COLO829 (cell line): ENCODE measurements at places on chromosomes 11 and 22.

- DNase-seq, result no peak
These were observed 1.3 kb downstream of the STARD10 start for GRCh38 chr11:72792437-72793021.

- DNase-seq, result no peak
These were observed 160.2 kb upstream of the LARGE1 start for GRCh38 chr22:34080433-34080832.

DNA sequence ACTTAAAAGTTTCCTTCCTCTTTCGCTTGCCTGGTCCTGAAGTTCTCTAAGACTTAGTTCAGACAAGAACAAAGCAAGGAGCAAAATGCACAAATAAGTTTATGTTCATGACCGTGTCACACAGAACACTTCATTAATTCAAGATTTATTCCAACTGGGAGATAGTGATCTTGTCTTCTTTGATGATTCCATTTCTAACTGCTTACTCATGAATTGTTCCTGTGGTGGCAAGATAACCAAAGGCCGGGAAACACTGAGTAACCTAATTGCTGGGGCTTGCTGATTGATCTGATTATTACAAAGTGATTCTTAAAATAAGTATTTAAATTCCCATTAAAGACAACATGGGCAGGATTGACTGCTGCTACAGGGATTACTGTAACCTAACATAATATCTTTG is 1462.9 kb upstream of the RAG2 start:
- peak; percentile 11 for DNase-seq

DNA sequence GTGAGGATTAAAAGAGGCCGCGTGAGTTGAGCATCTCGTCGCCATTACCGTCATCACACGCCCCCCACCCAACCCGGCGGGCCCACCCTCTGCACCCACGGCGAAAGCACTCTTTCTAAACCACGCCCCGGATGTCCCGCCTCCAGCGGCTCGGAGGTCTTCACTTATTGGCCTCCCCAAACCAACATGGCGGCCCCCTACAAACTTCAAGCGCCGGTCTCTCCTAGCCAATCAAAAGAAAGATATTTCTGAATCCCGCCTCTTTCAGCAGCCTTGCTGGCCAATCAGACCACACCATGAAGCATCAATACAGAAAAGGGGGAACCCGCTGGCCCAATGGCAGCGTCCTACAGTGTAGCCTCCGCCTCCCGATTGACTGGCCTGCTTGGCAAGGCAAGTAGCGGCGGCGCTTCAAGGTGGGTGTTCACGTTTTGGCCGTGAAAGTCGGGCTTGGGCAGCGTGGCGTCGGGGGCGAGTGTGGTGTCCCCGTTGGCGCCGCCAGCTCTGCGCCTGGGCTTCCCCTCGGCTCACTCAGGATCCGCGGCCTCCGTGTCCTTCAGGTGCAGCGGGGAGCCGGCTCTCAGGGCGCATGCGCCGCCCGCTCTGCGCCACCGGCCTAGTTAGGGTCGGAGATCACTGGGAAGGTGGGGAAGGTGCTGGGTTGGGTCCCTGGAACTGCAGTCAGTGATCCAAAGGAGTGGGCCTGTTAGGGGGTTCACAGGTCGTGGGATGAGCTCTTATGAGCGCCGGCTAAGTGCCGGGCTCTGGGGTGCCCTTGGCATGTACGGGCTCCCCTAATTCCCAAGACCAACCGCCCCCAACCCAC is at the start of gene NDUFS8:
TSS of gene NDUFS8 (plus strand) at position 364 of the 826 bp plus-strand sequence. CDS start 1,471 bp downstream, outside the sequence.
- DNase-seq, result peak; percentile 99

DNA sequence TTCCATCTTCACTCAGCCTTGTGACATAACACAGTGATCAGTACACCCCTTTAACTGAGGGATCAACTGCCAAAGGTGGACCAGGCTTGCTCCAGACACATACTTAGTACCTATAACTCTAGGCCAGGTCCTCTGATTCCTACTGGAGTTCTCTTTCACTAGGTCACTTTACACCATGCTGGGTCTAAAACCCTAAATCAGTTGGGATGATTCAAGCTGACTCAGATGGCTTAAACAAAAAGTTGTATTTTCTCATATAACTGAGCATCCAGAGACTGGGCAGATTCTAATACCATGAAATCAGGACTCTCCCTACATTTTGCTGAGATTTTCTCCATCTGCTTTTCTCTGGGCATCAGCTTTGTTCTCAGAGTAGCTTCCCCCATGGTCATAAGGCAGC is 26.0 kb upstream of the FLI1 start:
- no peak for DNase-seq

DNA sequence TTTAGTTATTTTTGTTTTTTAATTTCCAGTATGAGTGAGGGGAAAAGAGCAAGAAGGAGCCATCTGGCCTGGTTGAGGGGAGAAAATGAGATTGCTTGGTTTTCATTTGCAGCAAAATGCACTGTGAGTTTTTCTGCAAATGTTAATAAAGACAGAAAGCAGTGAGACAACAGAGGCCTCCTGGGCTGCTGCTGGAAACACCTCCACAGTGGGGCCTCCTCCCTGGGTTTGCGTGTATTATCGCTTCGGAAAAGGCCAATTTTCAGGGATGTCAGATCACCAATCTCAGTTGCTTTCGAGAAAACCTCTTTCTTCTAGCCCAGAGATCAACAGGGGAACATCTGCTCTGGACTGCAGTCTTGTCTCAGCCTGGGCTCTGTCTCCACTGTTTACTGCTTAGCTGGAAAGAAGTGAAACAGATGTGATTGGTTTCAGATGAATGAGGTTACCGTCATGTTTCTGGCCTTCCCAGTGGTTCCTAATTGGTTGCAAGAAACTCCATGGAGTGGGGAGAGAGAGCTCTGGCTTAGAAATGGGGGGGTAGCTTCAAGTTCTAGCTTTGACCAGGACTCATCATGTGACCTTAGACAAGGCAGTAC is 17.3 kb downstream of the TSPAN18 start:
- no peak for DNase-seq

DNA sequence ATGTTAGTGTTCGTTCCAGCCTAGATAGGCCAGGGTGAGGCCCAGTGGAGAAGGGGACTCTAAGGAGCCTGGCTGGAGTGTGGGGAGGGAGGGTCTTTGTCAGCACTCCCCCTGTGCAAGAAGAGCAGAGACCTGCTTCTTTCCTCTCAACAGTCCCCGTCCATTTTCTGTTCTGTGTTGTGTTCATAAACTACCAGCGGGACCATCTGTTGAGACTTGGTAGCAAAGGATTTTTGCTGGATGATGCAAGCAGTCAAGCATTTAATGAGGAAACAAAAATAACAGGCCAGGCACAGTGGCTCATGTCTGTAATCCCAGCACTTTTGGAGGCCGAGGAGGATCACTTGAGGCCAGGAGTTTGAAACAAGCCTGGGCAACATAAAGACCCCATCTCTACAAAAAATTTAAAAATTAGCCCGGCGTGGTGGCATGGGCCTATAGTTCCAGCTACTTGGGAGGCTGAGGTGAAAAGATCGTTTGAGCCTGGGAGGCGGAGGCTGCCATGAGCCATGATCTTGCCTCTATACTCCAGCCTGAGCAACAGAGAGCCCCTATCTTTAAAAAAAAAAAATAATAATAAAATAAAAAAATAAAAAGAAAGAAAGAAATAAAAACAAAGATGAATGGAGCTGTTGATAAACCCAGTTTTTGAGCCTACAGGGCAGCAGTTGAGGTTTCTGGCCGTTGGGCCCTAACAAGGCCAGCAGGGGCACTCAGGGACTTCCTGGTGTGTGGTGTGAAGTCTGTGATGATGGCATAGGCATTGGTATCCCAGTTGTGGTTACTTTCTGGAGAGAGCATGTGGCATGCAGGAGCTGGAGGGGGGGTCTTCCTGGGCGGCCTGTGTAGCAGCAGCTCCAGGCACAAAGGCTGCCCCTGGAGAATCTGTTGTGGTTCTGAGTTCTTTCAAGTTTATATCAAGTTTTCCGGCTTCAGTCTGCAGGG is 1.7 kb upstream of the TXNRD2 start:
- DNase-seq, result peak; percentile 41

DNA sequence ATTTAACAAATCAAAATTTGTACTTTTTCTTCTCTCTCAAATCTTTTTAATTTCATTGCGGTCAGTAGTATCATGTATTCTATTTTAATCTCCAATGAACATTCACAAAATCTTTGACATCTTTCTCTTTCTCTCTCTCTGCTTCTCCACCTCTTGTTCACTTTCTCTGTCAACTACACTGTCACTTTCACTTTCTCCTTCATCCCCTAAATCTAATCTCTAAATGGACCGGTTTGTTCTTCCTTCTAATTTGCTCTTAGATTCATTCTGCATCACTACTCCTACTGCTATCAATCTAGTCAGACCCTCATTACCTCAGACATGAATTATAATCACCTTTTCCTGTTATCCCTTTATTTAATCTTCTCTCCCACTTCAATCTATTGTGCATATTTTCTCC is 18.6 kb downstream of the CCDC73 start:
- no peak for DNase-seq

GRCh38 chr11:104713401-104713800 is 184.9 kb downstream of the CASP12 start:
- no peak for DNase-seq

DNA sequence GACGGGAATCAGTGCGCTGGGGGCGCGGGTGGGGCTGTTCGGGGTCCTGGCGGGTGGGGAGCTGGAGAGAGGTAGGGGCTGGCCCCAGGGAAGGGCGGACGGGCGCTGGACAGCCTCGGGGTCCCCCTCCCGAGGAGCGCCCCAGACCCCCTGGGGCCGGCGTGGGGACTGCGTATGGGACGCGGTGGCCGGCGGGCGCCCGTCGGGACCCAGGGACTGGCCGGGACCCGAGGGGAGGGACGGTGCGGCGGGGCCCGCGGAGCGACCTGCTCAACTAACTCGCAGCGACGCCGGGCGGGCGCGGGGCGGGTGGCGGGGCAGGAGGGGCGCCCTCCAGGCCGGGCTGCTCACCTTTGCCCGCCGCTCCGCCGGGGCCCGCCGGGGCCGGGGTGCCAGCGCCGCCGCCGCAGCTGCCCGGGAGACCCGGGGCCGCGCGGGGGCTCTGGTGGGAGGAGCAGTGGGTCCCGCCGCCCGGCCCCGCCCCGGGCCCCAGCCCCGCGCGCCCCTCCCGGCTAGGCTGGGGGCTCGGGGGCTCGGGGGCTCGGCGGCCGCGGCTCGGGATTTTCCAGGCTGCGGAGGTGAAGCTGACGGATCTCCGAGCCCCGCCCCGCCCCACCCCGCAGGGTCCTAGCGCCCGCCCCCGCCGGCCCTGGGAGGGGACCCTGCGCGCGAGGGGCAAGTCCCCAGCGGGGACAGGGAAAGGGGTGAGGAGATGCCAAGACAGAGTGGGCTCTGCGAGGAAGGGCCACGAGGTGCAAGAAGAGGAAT is 12.3 kb downstream of the STARD10 start:
- peak; percentile 34 for DNase-seq

GRCh38 chr11:40130427-40130826 is 1329.0 kb downstream of the LRRC4C start:
- DNase-seq, result no peak

DNA sequence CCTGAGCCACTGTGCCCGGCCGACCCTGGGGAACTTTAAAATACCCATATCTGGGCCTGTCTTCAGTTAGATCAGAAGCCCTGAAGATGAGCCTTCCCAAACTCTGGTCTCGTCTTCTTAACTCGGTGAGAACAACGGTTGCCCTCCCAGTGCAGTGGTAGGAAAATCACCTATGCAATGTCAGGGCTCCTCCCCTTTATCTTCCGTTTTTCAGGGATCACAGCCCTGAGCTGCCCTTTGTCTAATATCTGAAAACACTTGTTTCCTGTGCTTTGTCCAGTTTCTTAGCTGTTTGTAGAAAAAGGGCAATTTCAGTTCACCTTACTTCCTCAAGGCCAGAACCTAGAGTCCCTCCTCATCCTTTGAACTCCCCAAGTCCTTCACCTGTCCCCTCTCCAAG is 9.4 kb downstream of the DRAP1 start:
- no peak for DNase-seq

DNA sequence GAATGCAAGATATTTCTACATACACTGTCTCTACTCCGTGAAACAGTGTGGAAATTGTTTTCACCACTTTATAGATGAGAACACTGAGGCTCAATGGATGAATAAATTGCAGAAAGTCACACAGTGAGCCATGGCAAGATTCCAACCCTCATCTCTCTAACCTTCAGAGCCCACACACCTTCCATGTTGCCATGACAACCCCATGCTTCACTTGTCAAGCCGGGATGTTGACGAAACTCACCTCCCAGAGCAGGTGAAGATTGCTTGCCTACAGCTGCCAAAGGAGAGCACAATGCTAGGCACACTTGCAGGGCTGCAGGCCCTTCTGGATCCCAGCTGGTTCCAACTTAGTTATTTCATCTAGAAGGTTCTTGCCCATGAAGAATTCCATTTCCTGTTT is 71.4 kb upstream of the SEZ6L start:
- no peak for DNase-seq

DNA sequence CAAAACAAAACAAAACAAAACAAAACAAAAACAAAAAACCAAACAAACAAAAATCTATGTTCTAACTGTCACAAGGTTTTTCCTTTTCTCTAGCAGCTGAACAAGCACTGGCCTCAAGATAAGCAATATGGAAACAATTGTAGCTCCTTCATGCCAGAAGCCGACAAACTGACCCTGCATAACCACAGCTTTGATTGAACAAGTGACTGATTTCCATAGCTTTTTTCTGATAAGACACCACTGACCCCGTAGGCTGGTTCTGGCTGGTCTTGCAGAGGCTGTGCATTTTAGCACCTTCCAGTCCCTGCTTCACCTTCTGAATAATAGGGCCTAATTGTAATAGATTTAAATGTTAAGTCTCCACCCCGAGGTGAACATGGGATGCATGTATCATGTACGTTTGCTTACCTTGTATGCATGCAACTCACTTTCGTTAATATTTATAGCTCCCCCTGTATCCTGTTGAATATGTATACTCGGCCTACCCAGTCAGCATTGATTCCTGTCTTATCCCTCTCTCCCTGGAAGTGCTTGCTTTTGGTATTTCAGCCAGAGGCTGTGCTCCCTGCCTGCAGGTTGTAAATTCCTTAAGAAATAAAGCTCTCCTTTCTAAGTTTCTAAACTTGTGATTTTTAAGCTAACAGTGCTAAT is 49.6 kb downstream of the CNTF start:
- no peak for DNase-seq

DNA sequence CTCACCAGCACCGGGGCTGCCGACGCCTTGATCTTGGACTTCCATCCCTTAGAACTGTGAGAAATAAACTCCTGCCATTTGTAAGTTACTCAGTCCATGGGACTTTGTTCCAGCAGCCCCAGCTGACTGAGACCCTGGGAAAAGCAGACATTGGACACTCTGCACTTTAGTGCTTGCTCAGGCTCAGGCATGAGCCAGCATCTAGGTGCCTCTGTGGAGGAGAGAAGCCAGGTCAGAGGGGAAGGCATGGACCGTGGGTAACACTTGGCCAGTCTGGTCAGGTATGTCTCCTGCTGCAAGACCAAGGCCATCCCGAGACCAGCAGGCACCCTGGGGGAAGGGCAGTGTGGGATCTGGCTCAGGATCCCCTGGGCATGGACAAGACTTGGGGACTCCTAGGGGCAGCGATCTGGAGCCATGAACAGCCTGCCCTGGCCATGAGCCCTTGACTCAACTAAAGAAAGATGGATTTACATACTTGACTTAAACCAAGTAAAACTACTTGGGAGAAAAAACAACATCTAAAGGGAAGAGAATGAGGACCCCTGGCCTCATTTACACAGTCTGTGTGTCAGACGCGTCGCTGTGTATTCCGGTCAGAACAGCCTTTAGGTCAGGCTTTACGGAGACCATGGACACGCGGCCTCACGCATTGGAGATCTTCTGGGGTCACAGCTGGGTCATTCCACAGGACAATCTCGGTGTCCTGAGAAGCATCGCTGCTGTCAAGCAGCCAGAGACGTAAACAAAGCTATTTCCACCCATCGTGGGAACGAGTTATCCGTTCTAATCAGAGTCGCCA is 497.1 kb downstream of the BRD1 start:
- no peak for DNase-seq
